ENCODE measurements at places on chromosomes 2 and 18. TPM values are rescaled to one million over a fixed set of nuclear protein-coding genes. Genes with fewer than 3 reads are reported as not detected.

DNA sequence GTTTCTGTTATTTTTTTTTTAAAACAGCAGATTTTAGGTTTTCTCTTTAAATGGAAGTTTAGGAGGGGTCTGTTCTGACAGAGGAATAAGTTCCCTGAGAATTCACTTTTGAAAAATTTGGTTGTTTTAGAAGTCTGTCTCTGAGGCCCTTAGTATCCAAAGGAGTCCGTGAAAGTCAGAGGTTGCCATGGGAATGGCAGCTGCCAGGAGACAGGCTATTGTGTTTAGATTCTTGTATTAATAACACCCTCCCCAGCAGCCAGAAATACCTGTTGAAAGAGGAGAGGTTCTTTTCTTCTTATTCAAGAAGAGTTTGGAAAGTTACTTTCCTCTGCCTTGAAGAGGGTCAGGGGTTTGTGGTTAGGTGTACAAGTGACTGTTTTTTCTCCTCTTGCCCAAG is 29.5 kb downstream of the TNP1 start:
- H3K4me1 ChIP-seq: no peaks in the 10 kb centered on the region
- H3K27me3 ChIP-seq: no peaks in the 10 kb centered on the region
- H3K4me3 ChIP-seq: no peak overlapping the region
- no peaks in the 10 kb centered on the region for H3K36me3 ChIP-seq
- H3K27ac ChIP-seq: no peak overlapping the region

DNA sequence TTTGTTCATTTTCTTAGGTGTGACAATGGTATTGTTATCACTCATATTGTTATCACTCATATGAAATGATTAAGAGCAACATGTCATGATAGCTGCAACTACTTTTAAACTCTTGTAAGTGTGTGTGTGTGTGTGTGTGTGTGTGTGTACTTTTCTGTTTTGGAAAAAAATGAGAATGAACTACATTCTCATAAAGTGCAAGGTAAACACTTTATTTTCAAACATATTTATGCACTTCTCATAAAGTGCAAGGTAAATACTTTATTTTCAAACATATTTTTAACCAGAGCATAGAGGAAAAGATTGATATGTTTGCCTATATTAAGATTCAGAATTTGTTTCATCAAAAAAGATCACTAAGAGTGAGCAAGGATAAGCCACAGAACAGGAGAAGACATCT is 99.8 kb downstream of the TEX51 start:
- H3K4me1 ChIP-seq: no peaks in the 10 kb centered on the region
- H3K27me3 ChIP-seq: no peaks in the 10 kb centered on the region
- H3K36me3 ChIP-seq: no peaks in the 10 kb centered on the region
- H3K27ac ChIP-seq: no peak overlapping the region

DNA sequence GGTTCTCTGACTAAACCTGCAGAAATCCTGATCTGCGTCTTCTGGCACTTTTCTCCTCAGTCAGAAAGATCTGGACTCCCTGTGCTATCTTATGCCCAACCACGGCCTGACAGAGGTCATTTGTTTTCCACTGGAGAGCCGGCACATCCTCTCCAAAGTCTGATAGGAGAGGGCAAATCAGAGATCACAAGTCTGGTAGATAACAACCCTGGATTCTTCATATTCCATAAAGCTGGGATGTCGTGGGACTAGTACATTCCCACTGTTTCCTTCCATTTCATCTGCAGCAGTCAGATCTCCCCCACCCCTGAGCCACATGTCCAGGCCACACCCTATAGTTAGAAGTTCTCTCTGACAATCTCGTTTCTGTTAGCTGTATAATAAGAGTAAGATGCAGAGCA is 157.0 kb downstream of the MGAT5 start:
- H3K27me3 ChIP-seq: no peaks in the 10 kb centered on the region
- peaks cover 4% of the 10 kb centered on the region for H3K36me3 ChIP-seq
- no peak overlapping the region for H3K4me3 ChIP-seq
- H3K4me1 ChIP-seq: peaks cover 10% of the 10 kb centered on the region
- no peak for DNase-seq
- no peak overlapping the region for H3K27ac ChIP-seq

GRCh38 chr18:34650121-34650545 is 60.0 kb upstream of the DTNA start:
- peaks cover 4% of the 10 kb centered on the region for H3K4me1 ChIP-seq
- DNase-seq: no peak
- no peaks in the 10 kb centered on the region for H3K27me3 ChIP-seq
- no peaks in the 10 kb centered on the region for H3K36me3 ChIP-seq
- H3K27ac ChIP-seq: no peak overlapping the region
- H3K4me3 ChIP-seq: no peak overlapping the region

DNA sequence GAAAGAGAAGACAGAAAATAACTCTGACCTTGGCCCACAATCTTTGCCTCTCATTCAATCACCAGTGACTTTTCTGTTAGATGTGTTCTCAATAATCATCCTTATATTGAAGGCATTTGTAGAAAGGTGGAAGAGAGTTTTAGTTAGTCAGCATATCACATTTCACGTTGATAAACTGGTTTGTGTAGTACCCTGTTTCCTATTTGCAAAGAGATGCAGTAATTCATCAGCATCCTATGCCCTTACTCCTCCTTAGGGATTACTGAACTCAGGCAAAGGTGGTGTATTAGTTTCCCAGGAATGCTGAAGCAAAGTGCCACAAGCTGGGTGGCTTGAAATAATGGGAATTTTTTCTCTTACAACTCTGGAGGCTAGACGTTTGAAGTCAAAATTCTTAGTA is 145.0 kb downstream of the SPP2 start:
- no peak overlapping the region for H3K4me3 ChIP-seq
- no peaks in the 10 kb centered on the region for H3K36me3 ChIP-seq
- H3K27ac ChIP-seq: no peak overlapping the region

The OBSL1 gene
- total RNA-seq: 49.4 TPM

The FAM110C gene
- 3.6 TPM for total RNA-seq
